CD4-positive, alpha-beta T cell treated with Interleukin-15 for 1 hour (primary cell): ENCODE measurements at places on chromosomes 12 and 14.

DNA sequence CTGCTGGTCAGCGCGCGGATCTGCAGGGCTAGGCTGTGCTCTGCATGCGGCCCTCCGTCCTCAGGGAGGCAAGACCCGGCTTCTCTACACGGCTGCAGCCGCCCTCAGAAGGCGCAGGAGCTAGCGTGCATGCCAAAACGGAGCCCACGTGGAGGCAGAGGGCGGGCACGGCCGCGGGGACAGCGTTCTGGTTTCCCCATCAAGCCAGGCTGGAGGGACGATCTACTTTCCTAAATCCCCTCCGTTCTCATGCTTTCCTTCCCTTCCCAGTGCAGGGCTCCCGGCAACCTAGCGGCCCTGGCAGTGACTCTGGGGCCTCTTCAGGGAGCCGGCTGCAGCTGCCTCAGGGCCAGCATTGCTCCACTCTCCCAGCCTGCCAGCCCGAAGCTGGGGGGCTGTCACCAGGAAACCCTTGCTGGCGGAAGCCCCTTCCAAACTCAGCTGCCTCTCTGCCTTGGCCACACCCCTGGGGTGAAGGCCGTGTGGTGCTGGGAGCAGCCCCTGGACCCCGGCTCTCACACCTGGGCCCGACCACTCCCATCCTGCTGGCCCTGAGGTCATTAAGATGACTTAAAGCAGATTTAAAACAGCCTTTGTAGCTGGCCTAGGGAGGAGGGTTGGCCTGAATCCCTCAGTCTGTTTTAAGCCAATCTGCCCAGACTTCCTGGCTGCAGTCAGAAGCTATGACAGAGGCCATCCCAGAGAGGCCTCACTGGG, 9.2 kb upstream of the GOLGA3 start:
- no peak for DNase-seq

DNA sequence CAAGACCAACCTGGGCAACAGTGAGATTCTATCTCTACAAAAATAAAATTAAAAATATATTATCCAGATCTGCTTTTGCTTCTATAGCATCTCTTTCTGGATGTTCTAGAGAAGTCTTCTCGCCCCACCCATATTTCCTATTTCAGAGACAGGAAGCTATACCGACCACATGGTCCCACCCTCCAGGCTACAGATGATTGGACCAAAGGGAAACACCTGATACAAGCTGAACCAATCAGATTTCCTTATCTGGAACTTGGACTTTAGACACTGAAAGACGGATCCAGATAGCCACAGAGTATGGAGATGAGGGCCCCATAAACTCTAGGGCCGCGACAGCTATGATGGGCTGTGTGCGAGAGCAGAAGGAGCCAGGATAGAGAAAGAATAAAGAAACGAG, 48.7 kb downstream of the CCDC60 start:
- DNase-seq = no peak

GRCh38 chr12:118377021-118377883, 897 bp downstream of the SUDS3 start:
- no peak for DNase-seq

DNA sequence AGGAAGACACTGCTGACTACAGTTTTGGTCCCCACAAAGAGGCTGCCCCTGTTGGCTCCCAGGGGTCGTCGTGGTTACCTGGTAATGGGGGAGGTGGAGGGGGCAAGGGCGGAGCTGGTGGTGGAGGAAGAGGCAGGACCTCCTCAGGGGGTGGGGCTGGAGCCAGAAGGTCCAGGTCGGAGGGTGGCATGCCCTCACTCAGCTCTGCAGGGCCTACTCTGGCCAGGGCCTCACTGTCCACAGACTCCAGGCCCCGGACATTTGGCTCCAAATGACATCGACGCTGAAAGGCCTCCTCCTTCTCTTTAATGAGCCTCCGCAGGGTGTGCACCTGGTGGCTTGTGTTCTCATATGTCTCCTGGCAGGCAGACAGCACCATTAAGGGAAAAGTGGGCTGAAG, 28.5 kb downstream of the PRPF40B start:
- no peak for DNase-seq

DNA sequence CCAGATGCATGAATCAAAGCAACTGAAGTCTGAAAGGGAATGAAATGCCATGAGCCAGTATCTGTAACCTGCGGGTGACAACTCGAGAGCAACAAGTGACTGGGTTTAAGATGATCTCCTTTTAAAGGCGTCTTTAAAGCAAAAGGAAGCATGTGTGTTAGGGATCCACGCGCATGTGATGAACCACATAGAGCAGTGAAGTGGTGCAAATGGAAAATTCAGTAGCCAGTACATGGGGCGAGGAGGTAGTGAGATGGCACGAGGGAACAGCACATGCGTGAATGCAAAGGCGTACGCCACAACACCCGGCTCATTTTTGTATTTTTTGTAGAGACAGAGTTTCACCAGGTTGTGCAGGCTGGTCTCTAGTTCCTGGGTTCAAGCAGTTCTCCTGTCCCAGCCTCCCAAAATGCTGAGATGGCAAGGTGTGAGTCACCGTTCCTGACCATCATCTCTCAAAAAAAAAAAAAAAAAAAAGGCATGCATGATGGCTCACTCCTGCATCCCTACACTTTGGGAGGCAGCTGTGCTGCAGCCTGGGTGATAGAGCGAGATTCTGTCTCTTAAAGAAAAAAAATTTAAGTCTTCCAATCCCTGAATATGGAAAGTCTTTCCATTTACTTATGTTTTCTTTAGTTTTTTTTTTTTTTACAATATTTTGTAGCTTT, 24.6 kb upstream of the BCL7A start:
- DNase-seq = no peak

DNA sequence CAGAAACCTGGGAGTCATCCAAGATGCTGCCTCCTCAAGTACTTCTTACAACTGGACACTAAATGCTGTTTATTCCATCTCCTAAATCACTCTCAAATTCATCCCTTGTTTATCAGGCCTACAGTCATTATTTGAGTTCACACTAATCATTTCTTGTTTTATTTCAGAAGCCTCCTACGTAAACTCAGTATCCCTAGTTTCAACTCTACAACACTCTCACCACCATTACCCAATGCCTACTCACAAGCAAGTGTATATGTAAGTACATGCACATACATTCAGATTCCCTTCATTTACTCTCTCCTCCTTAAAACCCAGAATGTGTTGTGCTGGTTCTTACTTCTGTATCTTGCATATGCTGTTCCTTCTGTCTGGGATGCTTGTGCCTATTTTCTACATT, 43.0 kb downstream of the DDHD1 start:
- DNase-seq = no peak

DNA sequence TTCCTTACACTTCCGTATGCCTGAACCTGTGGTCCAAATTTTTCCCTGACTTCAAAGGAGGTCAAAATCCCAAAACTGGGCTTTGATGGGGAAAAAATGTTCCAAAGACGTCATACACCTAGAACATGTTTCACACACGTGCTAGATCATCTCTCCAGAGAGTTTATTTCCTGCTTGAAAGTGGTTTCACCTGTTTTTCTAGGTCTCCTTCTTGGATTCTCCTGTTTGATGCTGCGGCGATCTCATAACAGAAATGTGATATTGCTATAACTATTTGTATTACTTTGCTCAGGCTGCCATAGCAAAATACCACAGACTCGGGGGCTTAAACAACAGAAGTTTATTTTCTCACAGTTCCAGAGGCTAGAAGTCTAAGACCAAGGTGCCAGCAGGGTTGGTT, 19.7 kb upstream of the TMCC3 start:
- no peak for DNase-seq

DNA sequence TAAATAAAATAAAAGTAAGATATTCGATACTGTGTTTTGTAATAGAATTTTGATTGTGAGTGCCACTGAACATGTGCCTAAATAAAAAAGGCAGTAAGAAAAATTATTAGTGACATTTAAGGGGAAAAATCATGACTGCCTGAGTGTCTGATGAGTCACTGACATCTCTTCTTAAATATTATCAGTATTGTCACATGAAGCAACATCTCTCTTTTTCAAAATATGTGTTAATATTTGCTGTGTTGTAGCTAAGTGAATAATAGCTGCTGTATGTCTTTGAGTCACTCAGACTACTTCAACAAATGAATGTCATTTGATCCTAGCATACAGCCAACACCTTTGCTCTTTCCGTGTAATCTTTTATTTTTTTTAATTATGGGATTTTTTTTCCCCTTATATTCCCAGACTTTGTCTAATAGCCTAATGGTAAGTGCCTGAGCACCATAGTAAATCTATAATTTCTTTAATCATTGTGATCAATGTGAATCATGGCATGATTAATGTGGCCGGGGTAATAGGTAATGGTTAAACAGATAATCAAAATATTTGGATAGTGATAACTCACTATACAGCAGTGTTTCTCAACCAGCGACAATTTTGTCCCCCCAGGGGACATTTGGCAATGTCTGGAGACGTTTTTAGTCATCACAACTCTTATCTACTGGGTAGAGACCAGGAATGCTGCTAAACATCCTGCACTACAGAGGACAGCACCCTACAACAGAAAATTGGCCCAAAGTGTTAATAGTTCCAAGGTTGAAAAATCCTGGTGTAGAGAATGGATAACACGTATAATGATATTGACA, 11.7 kb upstream of the OTX2 start:
- DNase-seq = no peak

DNA sequence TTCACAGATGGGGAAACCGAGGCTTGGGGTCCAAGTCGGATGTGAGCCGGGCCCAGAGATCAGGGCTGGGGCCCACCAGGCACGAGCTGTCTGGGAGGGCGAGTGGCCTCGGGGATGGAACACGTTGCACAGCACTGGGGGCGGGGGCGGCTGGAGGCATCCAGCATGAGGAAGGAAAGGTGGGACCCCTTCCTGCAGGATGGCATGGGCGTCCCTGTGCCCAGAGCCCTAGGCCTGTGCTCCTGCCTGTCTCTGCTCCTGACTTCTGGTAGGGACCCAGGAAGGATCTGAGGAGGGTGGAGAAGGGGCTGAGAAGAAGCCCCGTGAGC, 183.4 kb downstream of the KIF26A start:
- DNase-seq = no peak

DNA sequence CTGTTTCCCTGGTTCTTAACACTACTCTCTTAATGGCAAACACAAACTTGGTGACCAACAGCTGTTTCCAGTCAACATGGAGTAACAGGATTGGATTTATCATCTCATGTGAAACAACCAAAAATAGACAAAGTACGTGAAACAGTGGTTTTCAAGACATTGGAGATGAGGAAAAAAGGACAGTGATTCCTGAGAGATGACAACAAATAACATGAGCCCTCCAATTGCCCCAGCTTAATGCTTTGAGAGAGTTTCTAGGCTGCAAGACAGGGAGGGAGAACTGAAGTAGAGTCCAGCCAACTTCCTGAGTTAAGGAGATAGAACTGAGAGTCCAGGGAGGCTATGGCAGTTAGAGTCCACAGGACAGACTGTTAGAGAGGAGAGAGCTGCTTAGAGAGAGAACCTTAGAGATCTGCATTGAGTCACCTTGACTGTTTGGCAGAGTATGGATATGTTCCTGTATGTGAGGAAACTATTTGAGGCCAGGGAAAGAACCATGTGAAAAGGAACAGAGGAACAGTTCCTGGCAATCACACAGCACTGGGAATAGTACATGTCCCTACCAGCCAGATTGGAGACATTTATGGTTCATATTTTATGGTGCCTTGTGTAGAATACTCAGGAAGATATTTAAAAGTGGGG, 106.4 kb downstream of the PCNX1 start:
- DNase-seq = no peak

DNA sequence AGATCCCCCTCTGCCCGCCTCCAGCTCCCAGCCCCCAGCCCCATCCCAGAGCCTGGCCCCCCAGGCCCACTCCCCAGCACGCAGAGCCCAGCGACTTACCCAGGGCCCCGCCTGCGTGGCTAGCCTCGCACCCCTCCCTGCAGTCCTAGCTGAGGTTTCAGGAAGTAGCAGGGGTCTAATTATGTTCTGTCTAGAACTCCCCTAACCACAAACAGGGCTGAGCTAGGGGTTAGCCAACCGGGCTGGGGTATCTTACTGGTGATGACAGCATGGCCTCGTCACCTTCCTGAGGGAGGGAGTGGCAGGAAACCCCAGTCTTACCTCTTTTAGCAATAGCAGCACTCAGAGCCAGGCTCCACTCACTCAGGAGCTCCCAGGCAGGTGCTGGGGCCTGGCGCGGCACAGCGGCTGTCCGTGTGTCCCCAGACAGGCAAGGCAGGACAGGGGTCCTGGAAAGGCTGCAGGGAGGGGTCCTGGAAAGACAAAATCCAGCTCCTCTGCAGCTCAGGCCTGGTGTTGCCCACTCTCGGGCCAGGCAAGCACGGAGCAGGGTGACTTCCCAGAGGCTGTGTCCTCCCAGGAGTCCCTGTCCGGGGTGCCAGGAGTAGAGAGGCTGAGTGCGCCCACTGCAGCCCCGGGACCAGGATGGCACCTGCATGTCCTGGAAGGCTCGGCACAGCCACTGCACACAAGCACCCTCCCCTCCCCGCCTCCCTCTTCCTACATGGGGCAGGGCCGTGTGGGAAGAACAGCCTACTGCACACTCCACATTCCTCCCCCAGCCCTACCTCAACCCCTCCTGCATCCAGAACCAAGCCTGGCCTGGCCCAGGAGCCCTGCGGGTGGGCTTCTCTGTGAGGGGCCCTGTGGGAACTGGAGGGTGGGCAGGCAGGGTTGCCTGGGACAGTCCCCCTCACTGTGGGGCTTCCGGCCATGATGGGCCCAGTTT, at the start of gene GPR132:
Gene GPR132 (minus strand): TSS at position 151 of the 949 bp plus-strand sequence. CDS start 10,010 bp downstream, outside the sequence.
- DNase-seq = peak; percentile 98

- DNase-seq = no peak
Observed at GRCh38 chr14:22808388-22809209, 6.6 kb downstream of the SLC7A7 start.

GRCh38 chr14:61854898-61855297, 92.7 kb downstream of the SNAPC1 start:
- no peak for DNase-seq

DNA sequence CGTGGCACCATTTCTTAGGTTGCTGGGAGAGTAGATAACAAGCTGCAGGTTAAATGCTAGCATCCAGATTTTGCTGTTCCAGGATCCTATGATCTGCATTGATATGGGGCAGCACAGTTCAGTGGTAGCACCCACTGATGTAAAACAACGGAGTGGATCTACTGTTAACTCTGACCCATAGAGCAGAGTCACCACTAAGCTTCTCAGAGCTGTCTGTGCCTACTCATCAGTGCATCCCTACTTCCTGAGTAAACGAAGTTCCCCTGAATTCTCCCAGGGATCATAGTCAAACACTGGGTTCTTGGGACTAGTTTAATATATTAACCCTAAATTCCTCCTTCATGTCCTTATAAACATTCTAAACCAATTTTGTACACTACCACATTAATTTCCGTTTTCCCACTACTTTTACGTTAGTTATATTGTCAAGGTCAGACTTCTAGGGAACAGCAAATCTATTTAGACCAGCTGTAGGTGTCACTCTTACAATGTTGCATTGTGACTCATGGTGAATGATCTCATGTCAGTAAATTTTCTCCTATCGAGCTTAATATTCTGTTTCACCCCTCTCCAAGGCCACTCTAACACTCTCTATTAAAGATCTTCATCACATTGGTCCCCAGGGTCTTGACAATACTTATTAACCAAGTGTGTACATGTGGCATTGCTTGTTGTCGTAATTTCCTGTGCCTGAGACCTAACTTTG, 10.3 kb downstream of the RERGL start:
- no peak for DNase-seq

- DNase-seq = no peak
Observed at GRCh38 chr12:13097491-13098011, 5.9 kb downstream of the GSG1 start.
